ENCODE measurements at places on chromosomes 7 and 10.

GRCh38 chr10:119149729-119150128, 15.8 kb downstream of the SFXN4 start:
- DNase-seq = no peak

GRCh38 chr7:88668591-88668990, 90.9 kb upstream of the ZNF804B start:
- no peak for DNase-seq

DNA sequence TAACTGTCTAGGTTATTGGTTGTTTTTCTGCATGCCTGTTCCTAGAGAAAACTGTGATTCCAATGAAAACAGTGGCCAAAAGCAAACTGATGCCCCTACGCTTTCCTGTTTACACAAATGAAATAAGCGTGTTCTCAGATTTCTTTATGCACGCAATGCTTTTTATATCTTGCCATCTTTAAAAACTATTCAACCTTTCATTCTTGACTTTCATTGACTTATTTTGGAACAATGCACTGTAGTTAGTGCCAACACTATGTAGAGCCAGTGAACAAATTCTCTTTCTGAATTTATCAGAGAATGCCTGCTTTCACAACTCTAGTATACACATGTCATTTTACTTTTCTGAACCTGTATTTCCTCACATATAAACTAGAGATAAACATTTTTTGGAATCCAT, 86.6 kb downstream of the CABCOCO1 start:
- no peak for DNase-seq

GRCh38 chr7:65946904-65947303, 35.1 kb downstream of the GUSB start:
- no peak for DNase-seq

- DNase-seq = no peak
Measured at GRCh38 chr7:31955021-31955420, 115.2 kb downstream of the PDE1C start.

GRCh38 chr10:77582710-77583115, 54.9 kb downstream of the KCNMA1 start:
- DNase-seq = peak; percentile 40

- DNase-seq = no peak
Measured at GRCh38 chr7:33754933-33755928, 150.1 kb upstream of the BMPER start.

Data from HS-27A (cell line).